Psoas muscle (tissue), 8 donors: ENCODE measurements at places on chromosomes 16 and 17. TPM values are rescaled to one million over a fixed set of nuclear protein-coding genes. Genes with fewer than 3 reads are reported as not detected.

GRCh38 chr16:27404163-27404823, 2.3 kb downstream of the IL21R start:
- no peak for DNase-seq

DNA sequence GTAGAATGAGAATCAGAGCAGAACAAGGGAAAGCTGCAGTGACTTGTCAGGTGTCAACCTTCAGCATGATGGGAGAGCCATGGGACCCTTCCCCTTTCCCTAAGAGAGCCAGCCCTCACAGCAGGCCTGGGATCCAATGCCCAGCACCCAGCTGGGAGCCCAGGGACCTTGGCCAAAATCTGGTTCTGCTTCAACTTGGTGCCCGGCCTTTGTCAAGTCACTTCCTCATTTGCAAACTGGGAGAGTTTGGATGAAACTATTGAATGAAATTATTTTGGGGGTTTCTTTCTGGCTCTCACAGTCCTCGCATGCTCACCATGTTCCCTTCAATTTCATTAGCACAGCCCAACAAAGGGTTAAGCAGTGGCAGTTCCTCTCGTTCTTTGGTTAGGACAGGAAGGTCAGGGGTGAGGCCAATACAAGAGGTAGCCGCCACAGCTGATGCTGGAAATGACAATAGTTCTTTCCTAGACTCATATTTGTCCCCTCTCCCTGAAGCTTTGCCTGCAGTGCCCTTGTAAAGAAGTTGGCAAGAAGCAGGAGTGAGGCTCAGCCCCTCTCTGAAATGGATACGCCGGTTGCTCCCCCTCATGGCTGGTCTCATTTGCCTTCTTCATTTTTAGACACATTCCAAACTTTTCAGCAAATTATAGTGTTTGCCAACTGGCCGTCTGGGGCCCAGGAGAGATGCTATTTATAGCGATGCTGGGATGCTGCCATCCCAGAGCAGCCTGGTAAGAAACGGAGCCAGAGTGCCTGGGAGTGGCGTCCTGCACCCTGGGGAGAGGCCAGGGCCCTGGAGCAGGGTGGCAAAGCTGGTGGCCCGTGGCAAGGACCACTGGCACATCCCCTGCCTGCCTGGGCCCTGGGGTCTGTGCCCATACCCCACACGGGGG, 34.5 kb upstream of the MEOX1 start:
- DNase-seq, result no peak

The KRTAP3-2 gene
- not detected for total RNA-seq

The KRTAP2-2 gene
- total RNA-seq, result not detected

The CBFA2T3 gene
- 4.7 TPM for total RNA-seq

- no peak for DNase-seq
Measured at GRCh38 chr17:73591296-73592078, 52.8 kb downstream of the SDK2 start.

DNA sequence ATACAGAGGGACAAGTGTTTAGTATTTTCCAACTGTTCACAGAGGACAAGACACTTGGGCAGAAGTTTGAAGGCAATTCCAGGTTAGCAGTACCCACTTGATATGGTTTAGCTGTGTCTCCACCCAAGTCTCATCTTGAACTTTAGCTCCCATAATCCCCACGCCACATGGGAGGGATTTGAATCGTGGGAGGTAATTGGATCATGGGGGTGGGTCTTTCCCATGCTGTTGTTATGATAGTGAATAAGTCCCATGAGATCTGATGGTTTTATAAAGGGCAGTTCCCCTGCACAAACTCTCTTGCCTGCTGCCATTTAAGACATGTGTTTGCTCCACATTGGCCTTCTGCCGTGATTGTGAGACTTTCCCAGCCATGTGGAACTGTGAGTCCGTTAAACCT, 668.9 kb downstream of the MAF start:
- no peak for DNase-seq

DNA sequence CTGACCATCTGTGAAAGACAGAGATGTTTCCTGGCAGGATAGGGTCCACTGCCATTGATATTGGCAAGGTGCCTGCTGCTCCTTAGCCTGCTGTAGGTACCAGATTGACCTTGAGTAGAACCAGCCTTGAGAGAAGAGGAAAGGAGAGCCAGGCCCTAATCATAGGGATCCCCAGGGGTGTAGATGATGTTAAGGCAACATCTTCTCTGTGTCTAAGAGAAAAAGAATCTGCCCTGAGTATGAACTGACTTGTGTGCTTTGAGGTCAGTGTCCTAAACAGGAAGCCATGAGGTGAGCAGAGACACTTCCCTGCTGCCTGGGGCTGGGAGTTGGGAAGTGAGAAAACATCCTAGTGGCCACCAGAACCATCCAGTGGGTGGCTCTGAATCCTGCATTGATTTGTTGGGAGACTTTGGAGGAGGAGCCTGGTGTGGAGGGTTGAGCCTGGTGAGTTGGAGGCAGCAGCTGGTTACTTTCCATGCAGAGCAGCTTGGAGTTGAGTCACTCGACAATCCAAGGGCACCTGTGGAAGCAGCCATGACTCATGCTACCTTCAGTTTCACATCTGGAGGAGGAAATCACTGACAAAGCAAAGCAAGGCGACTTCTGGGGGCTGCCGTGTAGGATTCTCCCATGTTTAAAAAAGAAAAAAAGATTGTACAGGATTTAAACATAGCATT, 47.8 kb downstream of the BMERB1 start:
- DNase-seq, result peak; percentile 65

DNA sequence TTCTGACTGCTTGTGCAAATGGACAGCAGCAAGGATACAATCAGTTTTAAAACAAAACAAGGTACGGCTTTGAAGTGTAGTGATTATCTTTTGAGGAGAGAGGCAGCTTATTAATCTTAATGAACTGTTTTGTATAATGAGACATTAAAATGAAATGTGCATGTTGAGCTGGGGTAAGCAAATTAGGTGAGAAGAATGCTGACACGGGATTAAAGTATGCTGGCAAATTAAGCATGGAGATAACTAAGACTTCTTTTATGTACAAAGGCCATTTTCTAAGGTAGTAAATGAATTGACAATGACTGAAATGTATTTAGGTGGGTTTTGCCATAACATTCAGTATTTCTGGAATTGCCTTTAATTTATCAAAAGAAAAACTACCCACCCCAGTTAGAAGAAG, 18.7 kb downstream of the DNAJC7 start:
- DNase-seq, result no peak

The PLLP gene
- 0.39 TPM for total RNA-seq

GRCh38 chr17:16495561-16495960, 3.6 kb upstream of the LRRC75A start:
- no peak for DNase-seq

DNA sequence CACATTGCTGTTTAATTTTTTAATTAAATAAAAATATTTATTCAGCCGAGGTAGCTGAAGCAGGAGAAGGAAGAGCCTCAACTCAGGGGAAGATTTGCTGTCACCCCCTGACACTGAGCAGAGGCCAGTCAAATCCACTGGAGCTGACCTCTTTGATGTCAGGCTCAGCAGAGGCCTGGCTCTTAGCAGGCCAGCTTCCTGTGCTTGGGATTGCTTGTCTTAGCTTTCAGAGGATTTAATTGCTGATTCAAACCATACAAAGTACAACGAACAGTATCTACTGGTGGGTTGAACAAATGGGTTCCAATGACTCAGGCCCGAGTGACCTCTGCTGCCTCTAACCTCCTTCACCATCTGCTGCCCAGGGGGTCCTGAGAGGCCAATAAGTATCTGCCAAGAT, 417.0 kb upstream of the HSBP1 start:
- DNase-seq, result no peak

GRCh38 chr17:75783069-75783783, 1.4 kb upstream of the UNK start:
- DNase-seq, result no peak

The ACSM3 gene
- total RNA-seq, result 4.3 TPM

- DNase-seq, result peak; percentile 77
Measured at GRCh38 chr17:76527430-76528111, 9.9 kb downstream of the CYGB start.

The FMNL1 gene
- 6.3 TPM for total RNA-seq

DNA sequence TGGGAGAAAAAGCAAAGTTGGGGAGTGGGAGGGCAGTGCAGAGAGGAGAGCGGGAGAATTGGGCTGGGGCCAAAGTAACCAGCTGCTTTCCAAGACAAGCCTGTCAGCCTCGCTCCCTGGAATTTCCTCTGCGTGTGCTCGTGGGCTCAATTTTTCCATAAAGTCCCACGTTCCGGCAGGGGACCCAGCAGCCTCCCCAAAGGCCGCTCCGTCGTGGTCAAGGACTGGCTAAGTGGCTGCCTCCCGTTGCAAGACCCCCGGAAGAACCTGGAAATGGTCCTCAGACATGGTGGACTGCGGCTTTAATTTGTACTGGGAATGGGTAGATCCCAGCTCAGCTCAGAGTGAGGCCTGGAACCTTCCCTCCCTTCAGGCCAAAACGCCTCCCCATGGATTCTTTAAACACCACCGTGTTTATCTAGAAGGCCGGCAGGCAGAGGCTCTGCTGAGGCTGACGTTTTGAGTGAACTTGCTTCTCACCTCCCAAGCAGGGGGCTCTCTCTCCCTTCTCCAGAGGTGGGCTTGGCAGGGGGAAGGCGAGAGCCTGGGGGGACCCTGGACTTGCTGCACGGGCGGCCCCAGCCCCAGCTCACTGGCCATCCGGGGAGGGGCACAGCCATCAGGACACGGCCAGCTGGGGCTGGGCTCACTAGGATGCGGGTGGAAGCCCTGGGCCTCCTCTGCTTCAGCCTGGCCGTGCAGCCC, 190.0 kb downstream of the C16orf95 start:
- no peak for DNase-seq

- no peak for DNase-seq
Measured at GRCh38 chr16:49634235-49635008, 221.5 kb downstream of the ZNF423 start.

GRCh38 chr16:2155977-2156848, 631 bp downstream of the TRAF7 start:
- no peak for DNase-seq

GRCh38 chr17:74833501-74834377, 25.9 kb downstream of the GRIN2C start:
- DNase-seq, result peak; percentile 62

DNA sequence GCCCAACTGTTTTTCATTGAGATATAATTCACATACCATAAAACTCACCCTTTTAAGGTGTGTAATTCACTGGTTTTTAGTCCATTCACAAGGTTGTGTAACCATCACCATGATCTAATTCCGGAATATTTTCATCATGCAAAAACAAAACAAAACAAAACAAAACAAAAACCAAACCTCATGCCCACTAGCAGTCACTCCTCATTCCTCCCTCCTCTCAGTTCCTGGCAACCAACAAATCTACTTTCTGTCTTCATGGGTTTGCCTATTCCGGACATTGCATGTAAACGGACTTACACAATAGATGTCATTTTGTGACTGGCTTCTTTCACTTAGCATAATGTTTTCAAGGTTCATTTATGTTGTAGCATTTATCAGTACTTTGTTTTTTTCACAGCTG, 4.5 kb upstream of the NOD2 start:
- no peak for DNase-seq

The ANKRD40CL gene
- not detected for total RNA-seq

The P2RX1 gene
- total RNA-seq, result 0.23 TPM

DNA sequence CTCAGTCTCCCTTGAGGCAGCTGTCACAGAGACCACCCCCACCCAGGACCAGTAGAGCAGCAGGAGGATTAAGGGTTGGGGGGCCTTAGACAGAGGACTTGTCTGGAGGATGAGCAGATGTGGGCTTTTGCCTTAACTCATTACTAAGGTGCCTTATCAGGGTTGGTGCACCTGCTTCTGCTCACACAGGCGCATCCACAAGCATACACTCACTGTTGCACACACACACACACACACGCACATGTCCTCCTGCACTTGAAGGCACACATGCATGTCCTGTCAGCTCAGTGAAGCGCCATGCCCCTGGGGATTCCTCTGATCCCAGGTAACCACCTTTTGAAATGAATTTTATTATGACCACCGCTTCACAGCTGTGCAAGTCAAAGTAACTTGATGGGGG, 1.2 kb downstream of the GFAP start:
- no peak for DNase-seq

DNA sequence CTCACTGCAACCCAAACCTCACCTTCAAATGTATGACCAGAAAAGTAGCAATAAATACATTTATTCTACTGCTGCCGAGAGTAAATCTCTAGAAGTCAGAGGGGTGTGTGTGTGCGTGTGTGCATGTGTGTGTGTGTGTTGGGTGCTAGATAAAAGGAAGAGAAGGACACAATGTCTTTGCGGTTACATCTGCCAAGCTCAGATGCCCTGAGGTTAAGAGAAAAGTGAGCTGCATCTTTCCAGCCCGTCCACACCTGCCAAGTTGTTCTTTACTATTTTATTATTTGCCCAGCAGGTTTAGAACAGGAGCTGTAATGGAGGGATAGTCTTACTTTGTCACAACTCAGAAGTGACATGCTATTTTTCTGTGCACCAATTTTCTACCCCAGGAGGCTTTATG, 54.5 kb upstream of the ANKFN1 start:
- no peak for DNase-seq

DNA sequence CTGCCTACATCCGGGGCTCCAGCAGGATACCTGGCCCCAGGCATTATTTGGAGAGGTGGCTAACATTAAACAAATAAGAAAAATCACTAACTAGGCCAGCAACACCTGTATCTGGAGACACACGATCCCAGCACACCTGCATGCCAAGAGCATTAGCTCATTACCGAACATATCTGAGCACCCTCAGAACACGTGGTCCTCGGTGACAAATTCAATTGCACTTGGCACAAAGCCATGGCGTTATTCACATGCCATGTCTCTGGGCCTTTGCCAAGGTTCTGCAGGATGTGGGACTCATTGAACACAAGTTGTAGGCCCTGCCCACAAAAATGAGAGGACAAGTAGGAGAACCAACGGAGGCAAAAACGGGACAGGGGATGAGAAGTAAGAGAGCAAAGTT, 552.3 kb downstream of the TOX3 start:
- DNase-seq, result no peak

The RPTOR gene
- 32.5 TPM for total RNA-seq

DNA sequence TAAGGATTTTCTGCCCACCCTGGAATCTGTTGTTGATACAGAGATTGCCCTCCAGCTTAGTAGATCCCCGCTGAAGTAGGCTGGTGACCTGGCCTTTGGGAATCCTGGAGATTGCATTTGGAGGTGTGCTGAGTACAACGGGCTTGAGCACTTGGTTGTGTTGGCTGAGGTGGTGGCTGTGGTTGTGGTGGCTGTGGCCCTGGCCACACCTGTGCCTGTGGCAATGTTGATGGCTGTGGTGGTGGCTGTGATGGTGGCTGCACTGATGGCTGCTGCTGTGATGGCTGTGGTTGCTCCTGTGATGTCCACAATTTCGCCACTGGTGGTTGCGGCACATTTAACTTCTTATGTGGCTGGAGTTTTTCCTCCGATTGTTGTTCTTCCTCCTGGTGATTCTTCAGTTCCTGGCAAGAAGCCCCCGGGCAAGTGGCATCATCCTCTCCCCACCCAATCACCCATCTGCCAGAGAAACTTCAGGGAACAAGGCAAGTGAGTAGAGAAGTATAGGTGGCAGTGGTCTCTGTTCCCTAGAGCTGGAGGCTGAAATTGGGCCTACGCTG, 4.2 kb downstream of the CCDC200 start:
- no peak for DNase-seq

The ZCCHC14 gene
- 17.3 TPM for total RNA-seq
